ENCODE measurements at places on chromosomes 16 and 17.

DNA sequence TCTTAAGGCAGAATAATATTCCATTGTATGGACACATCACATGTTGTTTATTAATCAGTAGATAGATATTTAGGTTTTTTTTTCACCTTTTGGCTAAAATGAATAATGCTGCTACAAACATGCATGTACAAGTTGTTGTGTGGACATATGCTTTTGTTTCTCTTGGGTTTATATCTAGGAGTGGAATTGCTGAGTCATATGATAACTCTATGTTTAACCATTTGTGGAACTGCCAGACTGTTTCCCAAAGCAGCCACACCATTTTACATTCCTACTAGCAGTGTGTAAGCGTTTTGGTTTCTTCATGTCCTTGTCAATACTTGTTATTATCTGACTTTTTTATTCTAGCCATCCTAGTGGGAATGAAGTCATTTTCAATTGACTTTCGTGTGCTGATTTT lies 21.3 kb downstream of the CYLD start:
- no peak for DNase-seq

GRCh38 chr17:58932956-58933355 lies 173.7 kb downstream of the TRIM37 start:
- no peak for DNase-seq

DNA sequence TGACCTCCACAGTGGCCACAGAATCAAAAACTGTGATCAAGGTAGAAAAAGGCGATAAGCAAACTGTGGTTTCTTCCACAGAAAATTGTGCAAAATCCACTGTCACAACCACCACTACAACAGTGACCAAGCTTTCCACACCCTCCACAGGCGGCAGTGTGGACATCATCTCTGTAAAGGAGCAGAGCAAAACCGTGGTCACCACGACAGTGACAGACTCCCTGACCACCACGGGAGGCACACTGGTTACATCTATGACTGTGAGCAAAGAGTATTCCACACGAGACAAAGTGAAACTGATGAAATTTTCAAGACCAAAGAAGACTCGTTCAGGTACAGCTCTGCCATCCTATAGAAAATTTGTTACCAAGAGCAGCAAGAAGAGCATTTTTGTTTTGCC lies 83.6 kb downstream of the C17orf58 start:
- no peak for DNase-seq

DNA sequence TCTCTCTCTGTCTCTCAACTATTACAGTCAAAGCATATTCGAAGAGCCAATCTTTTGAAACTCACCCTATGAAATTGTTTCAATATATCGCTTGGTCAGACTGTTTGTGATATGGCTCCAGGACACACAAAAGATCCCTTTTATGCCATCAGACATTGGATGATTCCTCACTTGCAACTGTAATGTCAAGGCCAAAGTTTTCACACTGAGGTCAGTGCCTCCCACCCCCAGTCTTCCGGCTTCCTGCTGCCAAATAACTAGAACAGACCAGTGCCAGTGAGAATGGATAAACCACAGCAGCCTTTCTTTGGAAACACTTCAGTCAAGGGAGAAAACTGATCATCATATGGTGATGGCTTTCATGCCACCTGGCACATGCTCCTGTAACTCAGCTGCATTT lies 321.9 kb upstream of the ZFHX3 start:
- no peak for DNase-seq

- no peak for DNase-seq
These were observed 64.8 kb upstream of the AMZ2 start for GRCh38 chr17:68182940-68183551.

GRCh38 chr16:51831595-51832367 lies 680.7 kb upstream of the SALL1 start:
- no peak for DNase-seq

DNA sequence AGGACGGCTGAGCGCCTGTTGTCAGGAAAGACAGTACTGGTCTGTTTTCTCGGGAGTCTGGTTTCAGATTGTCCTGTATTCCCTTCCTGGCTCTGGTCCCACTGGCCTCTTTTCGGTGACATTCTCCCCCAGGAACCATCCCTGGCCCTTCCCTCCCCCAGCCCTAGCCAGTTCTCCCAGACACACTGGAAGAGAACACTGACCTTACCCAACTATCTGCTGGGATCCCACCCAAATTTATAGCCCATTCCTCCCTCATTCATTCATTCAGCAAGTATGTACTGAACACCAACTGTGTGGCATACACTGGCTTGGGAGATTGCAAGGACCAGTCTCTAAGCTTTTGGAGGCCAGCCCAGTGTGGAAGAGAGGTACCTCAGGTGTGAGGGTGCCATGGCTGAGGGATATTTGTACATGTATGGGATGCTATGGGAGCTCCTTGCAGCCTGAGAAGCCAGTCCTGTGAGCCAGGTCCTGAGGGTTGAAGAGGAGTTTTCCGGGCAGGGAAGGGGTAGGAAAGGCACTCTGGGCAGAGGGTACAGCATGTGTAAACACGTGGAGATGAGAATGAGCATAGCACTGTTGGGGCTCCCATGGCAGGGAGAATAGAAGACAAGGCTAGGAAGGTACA lies 5.2 kb downstream of the RND2 start:
- no peak for DNase-seq

- DNase-seq: peak; percentile 9
These were observed 2.1 kb upstream of the ZSCAN10 start for GRCh38 chr16:3101018-3101840.

Measured in HFFc6 (cell line).